Mucosa of gallbladder (tissue), 1 donor: ENCODE measurements at places on chromosomes 4 and X. TPM values are rescaled to one million over a fixed set of nuclear protein-coding genes. Genes with fewer than 3 reads are reported as not detected.

Gene CD40LG
- total RNA-seq, result 2.1 TPM

Gene SOWAHB
- 11.7 TPM for total RNA-seq

DNA sequence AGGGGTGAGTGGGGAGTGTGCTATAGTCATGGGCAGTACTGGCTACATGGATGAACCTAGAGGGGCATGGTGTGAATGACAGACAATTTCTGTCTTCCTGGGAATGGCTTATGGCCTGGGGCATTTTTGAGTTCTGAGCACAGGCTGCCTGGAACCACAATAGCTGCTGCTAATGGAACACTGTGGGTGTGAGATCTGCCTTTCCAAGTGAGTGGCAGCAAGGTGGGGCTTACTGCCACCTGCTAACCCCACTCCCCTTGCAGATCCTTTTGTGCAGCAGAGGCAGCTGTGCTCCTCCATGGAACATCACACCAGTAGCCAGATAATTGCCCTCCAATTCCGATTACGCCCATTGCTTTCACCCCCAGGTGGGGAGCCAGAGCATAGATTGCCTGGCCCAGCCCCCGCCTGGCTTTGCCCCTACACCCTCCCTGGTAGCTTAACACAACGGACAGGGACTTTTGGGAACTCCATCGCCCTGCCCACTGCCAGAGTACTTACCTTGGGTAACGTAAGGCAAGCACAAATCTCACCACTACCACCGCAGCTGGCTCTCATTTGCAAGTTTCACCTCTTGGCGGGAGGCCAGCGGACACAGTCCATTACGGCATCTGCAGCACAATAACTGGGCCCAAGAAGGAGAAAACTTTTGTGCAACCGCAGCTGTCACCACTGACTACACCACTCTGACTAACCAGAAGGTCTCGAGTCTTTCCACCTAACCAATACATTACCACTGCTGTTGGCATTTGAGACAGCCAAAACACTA, 421.2 kb upstream of the NWD2 start:
- no peak for DNase-seq

DNA sequence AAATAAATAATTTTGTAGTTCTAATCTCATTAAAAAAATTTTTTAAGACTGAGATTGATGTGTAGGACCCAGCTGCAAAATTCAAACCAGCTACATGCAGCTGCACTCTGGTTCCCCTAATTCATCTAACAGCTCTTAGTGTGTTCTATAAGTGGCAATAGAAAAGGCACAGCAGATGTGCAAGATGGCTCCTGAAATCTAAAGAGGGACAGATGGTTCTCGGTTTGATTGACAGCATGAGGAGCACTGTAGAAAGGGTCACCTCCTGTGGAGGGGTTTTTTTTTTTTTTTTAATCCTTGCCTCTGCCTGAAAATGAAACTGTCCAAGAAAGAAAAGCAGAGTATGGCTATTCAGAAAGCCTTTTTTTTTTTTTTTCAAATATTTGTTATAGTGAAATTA, 16.9 kb upstream of the OCIAD1 start:
- no peak for DNase-seq

- no peak for DNase-seq
Measured at GRCh38 chrX:43592597-43592996, 63.5 kb upstream of the MAOA start.
